ENCODE measurements at places on chromosomes 5 and 9. TPM values are rescaled to one million over a fixed set of nuclear protein-coding genes. Genes with fewer than 3 reads are reported as not detected.

PCDHB16 gene
- total RNA-seq: not detected

UIMC1 gene
- total RNA-seq: 49.4 TPM

DNA sequence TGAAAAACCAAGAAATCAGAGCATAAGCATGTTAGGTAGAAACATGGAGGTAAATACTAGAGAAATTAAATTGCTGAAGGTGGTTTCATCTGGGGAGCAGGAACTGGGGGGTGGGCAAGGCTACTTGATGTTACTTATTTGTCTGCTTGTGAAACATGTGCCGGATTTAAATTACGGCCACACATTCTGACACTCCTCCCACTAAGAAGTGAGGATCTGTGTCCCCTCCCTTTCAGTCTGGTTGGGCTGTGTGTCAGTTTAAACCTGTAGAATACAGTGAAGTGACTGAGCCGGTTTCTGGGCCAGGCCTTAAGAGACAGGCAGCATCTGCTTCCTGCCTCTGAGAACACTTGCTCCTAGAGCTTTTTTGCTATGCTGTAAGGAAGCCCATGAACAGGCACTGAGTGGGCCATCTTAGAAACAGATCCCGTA lies 2.3 kb upstream of the IARS1 start:
- peak; percentile 26 for DNase-seq

- DNase-seq: no peak
Observed at GRCh38 chr5:100846772-100847171, 56.3 kb downstream of the ST8SIA4 start.

GRCh38 chr5:59218424-59219045 lies 635.7 kb downstream of the RAB3C start:
- DNase-seq: no peak

DNA sequence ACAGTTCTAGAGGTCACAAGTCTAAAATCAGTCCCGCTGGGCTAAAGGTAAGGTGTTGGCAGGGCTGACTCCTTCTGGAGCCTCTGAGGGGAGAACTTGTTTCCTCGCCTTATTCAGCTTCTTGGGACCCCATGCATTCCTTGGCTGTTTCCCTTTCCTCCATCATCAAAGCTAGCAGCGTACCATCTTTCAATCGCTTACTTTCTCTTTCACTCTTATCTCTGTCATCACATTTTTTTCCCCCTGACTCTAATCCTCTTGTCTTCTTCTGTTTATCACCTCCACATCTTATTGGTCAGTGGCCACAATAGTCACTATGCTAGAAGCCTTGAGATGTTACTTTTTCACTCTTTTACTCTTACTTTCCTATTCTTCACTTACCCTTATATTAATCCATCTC lies 72.5 kb upstream of the SPEF2 start:
- no peak for DNase-seq

GRCh38 chr5:3602785-3603502 lies 7.3 kb downstream of the IRX1 start:
- DNase-seq: no peak

DNA sequence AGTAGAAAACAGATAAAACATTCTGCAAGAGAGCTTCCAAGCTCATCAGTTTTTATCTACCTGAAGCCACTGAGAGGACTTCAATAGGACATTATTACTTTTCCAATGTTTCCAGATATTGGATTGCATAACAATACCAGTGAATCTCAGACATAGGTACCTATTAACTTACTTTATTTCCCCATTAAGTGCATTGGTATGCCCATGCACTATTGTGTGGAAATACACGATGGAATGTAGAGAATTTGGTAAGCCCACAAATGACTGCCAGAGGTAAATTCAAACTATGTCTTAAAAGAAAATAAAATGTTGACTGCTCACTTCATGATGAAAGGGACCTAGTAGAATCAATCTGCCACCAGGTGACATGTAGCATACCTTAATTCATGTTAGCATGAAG lies 48.1 kb upstream of the PRR16 start:
- no peak for DNase-seq

Data from activated CD8-positive, alpha-beta T cell treated with anti-CD3 and anti-CD28 coated beads, Interleukin-2, amount 10 ng/mL, durations not matched to agents 7 days and 5 days (primary cell).